IMR-90 (cell line): ENCODE measurements at places on chromosomes 1 and 21. TPM values are rescaled to one million over a fixed set of nuclear protein-coding genes. Genes with fewer than 3 reads are reported as not detected.

The HLX gene
- 3.9 and 4.3 TPM in 2 replicates for total RNA-seq

The COL24A1 gene
- total RNA-seq = 1.4 and 2.5 TPM in 2 replicates

The LENEP gene
- not detected in 2 replicates for total RNA-seq

The SRGAP2 gene
- total RNA-seq = 33.3 and 50.3 TPM in 2 replicates

DNA sequence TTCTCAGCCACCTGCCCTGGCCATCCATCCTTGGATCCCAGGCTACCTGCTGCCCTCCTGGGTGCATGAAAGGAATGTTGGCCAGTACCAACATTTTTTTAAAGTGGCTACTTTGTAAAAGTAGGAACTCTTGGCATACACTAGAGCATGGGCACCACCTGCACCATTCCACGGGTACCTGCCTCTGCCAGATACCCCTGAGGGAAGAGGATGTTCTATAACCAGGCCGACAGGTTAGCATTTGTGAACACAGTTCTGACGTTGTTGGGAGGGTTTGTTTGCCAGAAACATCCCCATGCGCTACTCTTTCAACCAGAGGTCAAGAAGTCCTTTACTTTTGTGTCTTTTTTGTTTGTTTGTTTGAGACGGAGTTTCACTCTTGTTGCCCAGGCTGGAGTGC, 43.0 kb downstream of the EVA1C start:
- no peak for DNase-seq

GRCh38 chr1:4056422-4056821, 156.3 kb upstream of the C1orf174 start:
- DNase-seq = no peak

GRCh38 chr1:54973205-54973921, 7.1 kb upstream of the TMEM61 start:
- peak; percentile 21 for DNase-seq

DNA sequence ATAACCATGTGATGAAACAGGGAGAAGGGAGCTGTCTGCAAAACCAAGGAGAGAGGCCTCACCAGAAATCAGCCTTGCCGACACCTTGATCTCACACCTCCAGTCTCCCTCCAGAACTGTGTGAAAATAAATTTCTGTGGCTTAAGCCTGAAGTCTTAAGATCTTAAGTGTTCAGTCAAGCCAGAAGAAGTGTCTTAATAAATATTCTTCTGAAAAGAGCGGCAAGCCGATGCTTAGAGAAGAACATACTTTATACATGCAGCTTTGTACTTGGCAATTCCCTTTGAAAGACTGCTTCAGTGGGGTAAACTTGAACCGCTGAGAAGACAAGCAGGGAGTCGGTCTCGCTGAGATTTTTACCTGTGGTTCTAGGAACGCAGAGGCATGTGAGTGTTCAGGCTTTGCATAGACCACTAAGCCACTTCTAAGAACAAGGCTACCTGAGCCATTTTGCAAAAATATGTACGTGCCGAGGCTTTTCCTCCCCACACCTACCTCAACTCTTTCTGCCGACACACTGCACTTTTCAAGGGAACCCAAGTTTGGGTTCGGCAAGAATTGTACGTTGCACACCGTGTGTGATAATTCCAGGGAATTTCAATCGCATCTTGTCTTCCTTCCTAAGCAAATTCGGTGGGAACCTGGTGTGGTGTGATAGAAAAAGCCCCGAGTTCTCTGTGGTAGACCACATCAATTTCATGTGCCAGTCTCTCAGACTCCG, 3.4 kb downstream of the RUNX1 start:
- DNase-seq = no peak

DNA sequence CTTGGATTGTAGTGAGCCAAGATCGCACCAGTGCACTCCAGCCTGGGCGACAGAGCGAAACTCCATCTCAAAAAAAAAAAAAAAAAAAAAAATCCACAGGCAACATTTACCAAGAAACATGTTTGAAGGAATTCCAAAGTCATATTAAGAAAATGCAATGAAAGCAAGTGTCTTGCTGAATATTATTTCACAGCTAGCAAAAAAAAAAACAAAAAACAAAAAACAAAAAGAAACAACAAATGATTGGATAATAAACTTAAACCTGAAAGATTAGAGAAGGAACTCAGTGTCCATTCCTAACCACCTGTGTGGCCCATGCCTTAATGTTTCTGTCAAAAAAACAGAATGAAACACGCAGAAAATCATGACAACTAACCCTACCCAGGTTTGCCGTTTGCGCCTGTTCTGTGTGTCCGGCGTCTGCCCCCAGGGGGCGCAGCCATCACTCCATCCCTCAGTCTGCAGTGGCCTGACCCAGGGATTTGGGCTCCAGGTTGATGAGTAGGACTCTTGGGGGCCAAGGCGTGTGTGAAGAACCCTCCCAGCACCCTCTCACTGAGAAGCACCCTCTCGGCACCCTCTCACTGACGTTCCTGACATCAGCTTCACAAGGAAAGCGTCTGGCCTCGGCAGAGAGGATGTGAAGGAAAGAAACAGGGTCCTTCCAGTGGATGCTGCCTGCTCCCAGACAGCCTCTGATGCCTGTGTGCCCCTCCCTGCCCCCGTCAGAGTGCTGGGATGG, 19.2 kb upstream of the PTTG1IP start:
- DNase-seq = peak; percentile 19

DNA sequence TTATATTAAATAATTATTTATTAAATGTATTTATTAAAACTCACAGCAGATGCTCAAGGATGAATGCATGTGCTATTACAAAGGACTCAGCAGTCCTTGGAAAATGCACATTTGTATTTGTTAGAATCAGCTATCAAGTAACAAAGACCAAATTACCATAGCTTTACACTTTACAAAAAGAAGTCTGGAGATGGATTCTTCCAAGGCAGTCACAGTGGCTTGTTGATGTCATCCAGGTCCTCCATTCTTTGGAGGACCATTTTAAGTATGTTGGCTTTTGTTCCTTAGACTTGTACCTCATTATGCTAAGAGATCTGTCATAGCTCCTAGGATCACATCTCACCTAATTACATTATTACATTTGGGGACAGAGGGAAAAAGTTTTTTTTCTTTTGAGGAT, 63.4 kb downstream of the NTMT2 start:
- no peak for DNase-seq

DNA sequence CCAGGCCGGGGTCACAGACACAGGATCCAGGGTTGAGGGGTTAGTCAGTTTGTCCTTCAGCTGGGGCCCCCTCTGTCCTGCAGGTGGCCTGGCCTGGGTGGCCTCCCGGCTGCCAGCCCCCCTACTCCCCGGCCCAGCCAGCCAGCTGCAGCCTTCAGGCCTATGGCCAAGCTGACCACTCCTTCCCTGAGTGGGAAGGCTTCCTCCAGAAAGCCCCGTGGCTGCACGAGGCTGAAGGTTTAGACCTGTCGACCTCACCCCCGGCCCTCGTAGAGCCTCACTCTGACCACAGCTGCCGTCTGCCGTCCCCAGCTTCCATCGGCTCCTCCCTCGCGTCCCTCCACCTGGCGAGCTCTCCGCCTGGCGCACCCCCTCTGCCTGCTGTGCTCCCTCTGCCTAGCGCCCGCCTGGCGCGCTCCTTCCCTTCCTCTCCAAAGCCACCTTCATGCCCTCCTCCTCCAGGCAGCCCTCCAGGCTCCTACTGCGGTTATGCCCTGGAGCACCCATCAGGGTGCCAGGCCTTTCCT, 9.6 kb downstream of the TTLL10 start:
- no peak for DNase-seq

DNA sequence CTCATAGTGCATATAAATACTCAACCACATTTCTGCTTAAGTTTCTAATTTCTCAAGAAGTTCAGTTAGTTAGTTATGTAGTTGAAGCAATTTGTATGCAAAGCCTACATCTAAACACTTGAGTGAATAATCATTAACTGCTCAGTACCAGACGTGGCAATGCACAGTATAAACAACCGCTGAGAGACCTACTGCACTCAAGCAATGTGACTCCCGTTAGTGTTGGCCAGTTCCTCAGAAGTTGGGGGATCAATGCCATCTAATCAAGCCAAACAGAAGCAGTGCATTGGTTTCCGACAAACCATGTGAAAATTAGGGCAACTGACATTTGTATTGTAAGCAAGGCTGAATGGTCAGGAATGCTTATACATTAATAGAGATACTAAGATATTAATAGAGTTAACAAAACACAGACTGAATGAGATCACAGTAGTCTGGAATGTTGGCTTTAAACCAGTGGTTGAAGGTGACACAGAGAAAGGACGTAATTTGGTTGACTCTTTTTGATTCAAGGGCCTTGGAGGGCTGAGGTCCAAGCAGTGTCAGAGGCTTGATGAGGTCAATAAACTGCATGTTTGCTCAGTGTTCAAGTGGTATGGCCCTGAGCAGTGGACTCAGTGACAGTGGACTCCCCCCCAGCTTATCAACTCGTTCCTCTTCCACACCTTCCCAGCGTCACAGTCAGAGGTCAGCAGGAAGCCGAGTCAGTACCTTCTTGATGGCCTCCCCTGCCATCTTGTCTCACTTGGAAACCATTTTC, 255.5 kb downstream of the CTH start:
- no peak for DNase-seq

DNA sequence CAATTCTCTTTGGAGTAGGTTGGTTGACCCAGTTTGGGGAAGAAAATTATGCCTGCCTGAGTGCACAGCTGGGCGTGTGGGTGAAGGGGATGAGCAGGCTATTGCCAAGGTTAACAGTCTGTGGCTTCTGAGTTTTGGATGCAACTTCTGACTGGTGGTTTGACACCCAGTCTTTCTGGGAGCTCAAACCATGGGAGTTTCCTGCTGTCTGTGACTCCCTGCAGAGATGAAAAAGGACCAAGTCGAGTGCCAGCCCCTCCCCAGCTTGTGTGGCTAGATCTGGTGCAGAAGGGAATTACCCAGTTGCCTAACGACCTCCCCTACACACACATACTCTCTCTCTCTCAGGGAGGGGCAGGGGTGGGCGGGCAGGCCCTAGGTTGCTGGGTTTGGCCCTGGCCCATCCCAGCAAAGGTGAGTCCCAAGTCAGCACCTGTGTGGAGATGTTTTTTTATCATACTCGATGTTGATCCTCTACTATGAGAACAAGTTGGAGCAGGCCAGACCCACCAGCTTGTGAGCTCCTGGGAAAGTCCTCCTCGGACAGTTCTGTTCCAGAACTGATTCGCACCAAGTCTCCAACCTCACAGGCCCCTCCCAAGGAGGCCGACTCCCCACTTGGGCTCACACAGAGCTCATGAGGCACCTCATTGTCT, 28.2 kb downstream of the PKP1 start:
- DNase-seq = no peak

GRCh38 chr1:109148987-109149561, 35.2 kb downstream of the ELAPOR1 start:
- no peak for DNase-seq

DNA sequence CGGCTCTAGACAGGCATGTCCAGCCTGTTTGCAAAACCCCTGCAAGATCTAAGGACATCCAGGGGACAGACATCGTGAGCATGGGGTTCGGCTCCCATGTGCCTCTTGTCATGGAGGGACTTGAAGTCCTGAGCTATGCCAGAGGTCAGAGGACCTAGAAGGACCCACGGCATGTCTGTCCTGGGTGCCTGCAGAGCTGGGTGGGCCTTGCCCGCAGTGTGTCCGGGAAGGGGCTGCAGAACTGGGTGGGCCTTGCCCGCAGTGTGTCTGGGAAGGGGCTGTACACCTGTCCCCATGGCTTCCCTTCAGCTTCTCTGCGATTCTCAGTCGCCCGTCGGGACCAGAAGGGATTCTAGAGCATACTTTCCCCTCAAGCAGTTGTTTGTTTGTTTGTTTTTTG, 20.0 kb upstream of the TRAPPC10 start:
- no peak for DNase-seq

DNA sequence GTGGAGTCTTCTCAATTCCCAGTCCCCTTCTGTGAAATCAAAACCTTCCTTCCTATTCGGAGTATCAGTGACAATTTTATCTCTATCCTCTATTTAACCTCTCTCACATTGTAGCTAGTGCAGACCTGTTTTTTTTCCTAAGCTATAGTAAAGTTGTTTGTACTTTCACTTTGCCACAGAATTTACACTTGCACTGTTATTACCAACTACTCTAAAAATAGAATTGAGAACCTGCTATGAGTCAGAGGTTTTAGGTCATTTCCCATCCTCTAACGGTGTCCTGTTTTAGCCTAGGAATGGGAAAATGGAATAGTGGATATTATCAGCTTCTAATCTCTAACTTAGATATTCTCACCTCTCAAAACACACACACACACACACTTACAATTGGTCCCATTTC, 862.7 kb downstream of the NCAM2 start:
- DNase-seq = peak; percentile 40

- no peak for DNase-seq
Measured at GRCh38 chr1:150234309-150234565, 1.7 kb downstream of the ANP32E start.

- DNase-seq = no peak
Measured at GRCh38 chr21:33236766-33237165, 7.0 kb downstream of the IFNAR2 start.

DNA sequence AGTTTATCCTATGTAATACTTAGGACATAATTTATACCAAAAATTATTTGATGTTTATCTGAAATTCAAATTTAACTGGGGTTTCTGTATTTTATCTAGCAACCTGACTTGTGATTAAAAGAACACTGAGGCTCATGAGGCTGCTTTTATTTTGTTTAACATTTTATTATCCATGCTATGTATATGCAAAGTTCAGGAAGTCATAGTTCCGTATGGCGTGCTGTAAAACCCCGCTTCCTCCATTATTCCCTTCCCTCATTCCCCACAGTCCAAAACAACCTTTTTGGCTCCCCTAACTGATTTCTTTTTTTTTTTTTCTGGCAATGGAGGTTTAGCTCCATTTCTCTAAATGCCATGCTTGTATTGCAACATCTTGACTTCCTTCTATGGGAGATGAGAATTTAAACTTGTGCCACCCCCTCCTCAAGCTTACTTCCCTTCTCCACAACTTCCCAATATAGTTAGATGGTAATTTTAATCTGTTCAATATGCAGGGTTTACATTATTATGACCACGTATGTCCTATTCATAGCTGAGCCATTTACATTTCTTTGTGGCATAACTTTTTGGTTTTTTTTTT, 138.0 kb upstream of the DNAH14 start:
- no peak for DNase-seq

DNA sequence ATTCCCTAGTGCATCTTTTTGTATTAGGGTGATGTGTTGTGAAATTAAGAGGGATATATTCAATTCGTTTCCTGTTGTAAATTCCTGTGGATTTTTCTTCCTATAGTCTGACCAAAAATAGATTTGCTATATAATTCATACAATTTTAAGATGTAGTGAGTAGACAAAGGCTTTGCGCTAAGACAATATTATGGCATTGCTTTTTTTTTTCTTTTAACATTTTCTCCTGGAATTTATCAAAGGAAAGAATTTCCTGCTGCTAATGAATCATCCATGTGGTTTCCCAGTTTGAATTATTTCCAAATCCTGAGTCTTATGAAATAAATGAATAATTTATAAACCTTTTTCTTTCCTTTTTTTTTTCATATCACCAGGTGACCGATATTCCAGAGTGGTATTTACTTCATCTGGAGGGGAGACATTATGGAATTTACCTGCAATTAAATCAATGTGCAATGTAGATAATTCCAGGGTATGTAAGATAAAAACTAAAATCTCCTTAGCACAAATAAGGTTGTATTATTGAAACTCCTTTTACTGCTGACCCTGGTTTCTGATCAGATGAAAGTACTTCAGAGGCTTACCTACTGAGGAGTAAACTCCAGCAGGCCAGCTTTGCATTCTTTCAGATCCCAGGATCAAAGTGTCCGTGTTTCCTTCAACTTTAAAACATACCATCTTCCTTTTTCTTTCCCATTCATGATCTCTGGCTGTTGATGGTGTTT, 148.4 kb downstream of the TLR5 start:
- DNase-seq = peak; percentile 73

GRCh38 chr1:15738416-15739113, 2.5 kb downstream of the SLC25A34 start:
- no peak for DNase-seq
